ENCODE measurements at places on chromosomes 5 and 9.

GRCh38 chr9:133449760-133450159, 10.0 kb upstream of the CACFD1 start:
- DNase-seq = no peak

DNA sequence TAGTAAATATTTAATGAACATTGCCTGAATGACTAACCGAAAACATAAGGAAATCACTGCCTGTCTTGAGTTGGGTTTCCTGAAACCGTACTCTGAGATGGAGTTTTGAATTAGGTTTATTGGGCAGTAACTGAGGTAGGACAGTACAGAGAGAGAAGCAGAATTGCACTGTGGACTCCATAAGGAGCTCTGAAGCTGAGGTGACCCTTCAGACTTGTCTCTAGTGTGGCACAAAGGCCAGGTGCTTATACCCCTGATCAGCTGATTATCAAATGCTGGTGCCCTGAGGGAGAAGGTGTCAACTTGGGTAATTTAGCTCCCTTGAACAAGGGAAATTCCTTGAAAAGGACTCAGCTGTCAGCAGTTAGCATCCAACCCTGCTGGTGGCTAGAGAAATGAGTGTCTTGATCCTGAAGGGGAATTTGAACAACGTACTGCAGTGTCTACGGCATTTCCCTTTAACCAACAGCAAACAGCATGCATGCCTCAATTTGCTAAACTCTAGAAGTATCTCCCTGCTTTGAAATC, 135.0 kb upstream of the SMARCA2 start:
- peak; percentile 19 for DNase-seq

- no peak for DNase-seq
Measured at GRCh38 chr5:108541836-108542235, 159.9 kb upstream of the FBXL17 start.

DNA sequence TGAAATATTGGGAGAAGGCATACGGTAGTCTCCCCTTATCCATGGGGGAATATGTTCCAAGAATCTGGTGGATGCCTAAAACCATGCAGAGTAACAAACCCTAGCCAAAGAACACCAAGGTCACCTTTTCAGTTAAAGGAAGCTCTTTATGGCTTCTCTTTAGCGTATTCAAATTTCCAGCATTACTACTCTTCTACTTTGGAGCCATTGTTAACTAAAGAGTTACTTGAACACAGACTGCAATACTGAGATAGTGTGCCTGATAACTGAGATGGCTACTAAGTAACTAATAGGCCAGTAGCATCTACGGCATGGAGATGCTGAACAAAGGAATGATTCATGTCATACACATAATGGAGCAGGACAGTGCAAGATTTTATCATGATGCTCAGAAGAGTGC, 84.5 kb upstream of the SPEF2 start:
- DNase-seq = no peak

DNA sequence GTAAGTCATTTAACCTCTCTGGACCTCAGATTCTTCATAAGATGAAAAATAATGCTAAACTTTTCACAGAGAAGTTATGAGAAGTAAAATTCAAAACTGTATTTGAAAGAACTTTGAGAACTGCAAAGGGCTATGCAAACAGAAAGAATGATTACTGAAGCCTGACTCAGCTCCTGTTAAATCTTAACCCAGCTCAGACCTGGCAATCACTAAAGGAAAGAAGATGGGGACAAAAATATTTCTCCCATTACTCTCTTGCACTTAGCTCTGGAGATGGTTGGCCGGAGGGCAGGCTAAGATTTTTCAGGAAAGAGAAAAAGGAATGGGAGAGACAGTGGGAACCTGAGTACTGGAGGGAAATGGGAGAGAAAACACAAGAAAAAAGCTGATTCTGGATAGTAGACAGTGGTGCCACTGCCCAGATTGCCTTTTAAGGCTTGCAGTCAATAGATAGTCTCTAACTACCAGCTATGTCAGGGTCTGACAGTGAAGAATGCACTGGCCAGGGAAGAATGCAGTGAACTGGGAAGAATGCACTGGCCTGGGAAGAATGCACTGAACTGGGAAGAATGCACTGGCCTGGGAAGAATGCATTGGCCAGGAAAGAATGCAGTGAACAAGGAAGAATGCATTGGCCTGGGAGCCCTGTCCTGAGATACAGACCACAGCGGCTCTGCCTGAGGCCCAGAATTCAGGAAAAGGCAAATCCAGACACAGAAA, 25.2 kb upstream of the CEMIP2 start:
- no peak for DNase-seq

GRCh38 chr9:35687972-35688557, 1.7 kb downstream of the TPM2 start:
- no peak for DNase-seq

DNA sequence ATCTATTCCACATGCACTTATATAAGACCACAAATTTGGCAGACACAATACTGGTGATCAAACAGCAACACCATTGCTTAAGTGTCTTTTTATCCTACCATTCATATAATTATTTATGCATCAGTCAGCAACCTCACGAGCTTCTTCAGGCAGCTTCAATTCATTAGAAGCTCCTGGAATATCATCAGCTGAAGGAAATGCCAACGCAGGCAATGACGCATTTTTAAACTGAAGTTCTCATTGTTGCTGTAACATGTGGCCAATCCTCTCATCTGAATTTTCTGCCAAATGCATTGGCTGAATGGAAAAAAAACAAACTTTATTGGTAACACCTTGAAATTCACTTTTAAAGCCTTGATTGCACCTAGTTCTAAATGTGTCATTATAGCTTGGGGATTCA, 376.4 kb upstream of the RGMB start:
- no peak for DNase-seq

- no peak for DNase-seq
Measured at GRCh38 chr9:81492710-81493447, 196.5 kb downstream of the TLE1 start.

- peak; percentile 91 for DNase-seq
Measured at GRCh38 chr5:62403411-62404250, at the start of gene DIMT1. Gene DIMT1 (minus strand): TSS chr5:62403905. CDS start chr5:62403772, 133 bp downstream.

DNA sequence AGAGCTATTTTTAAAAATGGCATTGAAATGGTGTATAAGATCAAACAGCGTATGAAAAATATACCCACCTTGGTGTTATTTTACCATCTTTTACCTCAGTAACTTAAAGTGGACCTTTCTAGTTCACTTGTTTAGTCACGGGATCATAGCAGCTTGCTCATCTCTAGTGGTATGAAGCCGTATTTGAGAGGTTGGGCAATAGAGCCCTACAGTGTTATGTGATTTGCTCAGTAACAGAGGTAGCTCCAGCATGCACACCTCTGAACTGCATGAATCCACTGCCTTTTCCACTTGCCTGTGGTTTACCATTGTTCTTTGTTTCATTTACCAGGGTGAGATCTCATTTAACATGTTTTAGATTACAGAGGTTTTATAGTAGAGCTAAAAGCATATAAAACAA, 134.4 kb downstream of the ATG10 start:
- DNase-seq = no peak

- DNase-seq = no peak
Measured at GRCh38 chr9:124776954-124777648, at the start of gene OLFML2A. Gene OLFML2A (plus strand): TSS chr9:124777133. CDS start chr9:124777271, 138 bp downstream.

GRCh38 chr5:166293892-166294291, 1997.6 kb upstream of the WWC1 start:
- DNase-seq = no peak

DNA sequence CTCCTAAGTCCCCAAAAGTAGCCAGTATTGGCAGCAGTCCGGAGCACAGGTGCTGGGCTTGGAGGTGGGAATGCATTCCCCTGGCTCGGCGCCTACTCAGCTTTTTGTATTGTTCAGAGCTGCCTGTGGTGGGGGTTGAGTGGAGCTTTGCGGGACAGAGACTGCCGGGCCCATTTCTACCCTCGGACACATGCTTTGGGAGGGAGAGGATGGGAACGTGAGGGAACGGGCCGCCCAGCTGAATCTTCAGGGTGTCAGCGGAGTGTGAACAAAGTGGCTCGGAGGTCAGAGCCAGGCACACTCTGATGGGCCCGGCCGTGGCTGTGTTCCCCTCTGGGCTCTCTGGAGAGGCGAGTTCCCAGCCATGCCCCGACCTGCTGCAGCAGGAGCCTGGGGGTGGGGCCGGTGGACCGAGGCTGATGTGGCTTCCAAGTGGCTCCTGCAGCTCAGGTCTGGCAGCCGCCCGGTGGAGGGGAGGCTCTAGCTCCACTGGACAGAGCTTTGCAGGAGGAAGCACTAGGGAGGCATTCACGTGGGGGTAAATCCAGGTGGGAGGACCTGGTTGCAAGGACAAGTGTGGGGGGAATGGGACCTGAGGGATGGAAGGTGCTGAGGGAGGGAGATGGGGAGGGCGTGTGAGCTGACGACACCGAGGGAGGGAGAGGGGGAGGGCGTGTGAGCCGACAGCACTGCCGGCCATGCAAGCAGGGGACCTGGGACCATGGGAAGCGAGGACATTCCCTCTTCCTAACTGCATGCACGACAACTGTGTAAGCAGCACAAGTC, 31.1 kb upstream of the SLC6A3 start:
- no peak for DNase-seq

GRCh38 chr9:33372900-33373299, 29.5 kb downstream of the AQP7 start:
- DNase-seq = no peak

- no peak for DNase-seq
Measured at GRCh38 chr5:16957304-16958196, 21.5 kb upstream of the MYO10 start.

- no peak for DNase-seq
Measured at GRCh38 chr5:140246378-140247122, 56.4 kb downstream of the PFDN1 start.

- DNase-seq = peak; percentile 93
Measured at GRCh38 chr9:97411789-97412625, at the start of gene TDRD7. Gene TDRD7 (plus strand): TSS chr9:97412096. CDS start chr9:97428466, 16,370 bp downstream.

GRCh38 chr5:3349704-3350565, 245.7 kb upstream of the IRX1 start:
- DNase-seq = no peak

DNA sequence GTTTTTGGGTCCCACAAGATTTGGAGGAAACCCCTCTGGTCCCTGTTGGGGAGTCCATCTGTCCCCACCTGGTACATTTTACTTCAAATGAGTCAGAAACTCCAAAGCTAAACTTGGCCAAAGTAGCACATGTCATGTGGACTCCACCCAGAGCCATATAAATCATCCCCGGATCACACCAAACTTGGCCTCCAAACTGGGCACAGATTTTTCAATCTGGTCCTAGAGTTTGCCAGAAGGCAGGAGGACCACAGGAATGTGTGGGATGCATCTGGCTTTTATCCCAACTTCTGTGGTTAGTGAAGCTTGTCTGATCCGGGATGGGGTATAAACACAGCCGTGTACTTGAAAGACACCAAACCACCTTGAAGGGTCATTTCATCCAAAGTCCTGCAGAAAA, 66.3 kb downstream of the MAT2B start:
- no peak for DNase-seq

DNA sequence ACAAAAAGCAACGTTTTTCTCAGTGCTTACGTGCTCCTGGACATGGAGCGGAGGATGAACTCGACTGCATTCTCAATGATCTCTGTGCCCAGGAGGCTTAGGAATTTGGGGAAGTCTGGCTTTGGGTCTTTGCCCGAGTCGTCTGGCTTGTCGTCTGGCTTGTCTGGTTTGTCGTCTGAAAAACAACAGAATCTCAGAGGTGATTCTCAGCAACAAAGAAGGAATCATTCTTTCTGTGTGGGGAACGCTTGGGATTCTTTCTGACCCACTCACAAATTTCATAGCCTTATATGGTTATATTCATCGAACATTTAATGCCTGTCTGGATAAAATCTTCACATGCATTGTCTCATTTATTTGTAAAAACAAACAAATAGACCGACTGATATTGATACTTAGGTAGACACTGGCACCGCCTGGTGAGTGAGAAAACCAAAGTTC, 4.7 kb downstream of the C5orf46 start:
- no peak for DNase-seq

DNA sequence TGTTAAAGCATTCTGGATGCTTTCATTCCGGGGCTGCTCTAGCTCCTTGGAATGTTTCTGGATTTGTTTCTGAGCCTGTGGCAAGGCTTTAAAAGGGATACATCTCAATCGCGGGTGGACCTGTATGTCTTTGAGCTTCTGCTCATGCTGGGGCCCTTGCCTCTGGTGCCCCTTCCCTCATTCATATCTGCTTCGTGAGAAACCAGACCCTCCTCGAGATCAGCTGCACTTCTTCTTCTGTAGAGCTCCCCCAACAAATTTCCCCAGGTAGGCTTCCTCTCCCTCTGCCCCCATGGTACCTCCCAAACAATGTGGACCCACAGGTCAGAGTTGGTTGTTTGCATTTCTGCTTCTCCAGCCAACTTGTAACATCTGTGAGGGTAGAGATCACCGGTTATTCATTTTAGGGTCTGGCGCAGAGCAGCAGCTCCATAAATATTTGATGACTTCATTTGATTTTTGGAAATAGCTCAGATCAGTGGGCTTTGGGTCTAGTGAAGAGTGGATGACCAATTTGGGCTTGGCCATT, 6.6 kb downstream of the ZNF618 start:
- no peak for DNase-seq

GRCh38 chr9:137435980-137436760, 5.0 kb downstream of the ENTPD8 start:
- DNase-seq = no peak

- no peak for DNase-seq
Measured at GRCh38 chr9:133306242-133307204, 29.5 kb downstream of the SURF6 start.

DNA sequence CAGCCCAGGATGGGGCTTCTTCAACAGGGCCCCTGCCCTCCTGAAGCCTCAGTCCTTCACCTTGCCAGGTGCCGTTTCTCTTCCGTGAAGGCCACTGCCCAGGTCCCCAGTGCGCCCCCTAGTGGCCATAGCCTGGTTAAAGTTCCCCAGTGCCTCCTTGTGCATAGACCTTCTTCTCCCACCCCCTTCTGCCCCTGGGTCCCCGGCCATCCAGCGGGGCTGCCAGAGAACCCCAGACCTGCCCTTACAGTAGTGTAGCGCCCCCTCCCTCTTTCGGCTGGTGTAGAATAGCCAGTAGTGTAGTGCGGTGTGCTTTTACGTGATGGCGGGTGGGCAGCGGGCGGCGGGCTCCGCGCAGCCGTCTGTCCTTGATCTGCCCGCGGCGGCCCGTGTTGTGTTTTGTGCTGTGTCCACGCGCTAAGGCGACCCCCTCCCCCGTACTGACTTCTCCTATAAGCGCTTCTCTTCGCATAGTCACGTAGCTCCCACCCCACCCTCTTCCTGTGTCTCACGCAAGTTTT, 23.6 kb downstream of the PCDHGC5 start:
- peak; percentile 71 for DNase-seq

DNA sequence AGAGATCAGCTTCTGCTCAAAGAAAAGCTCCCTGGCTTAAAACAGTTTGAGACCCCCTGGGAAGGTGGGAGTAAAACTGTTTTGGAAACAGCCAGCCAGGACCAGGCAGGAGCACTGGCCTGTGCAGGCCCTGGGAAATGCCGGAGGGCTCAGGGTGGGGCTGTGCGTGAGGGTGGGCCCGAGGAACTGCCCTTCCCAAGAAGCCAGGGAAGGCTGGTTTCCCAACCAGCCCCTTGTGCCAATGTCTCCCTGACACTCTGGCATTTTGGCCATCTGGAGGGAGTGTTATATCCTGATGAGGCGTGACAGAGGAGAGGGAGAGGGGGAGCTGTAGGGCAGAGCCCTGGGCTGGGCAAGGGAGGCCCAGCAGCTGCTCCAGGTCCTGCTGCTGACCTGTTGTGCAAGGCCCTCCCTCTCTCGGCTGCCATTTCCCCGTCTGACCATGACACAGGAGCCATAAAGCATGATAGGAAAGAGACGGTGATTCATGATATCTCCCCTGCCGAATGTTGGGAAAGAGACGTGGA, 16.1 kb downstream of the OLFML2A start:
- no peak for DNase-seq
